ENCODE measurements at places on chromosomes 2 and 18.

DNA sequence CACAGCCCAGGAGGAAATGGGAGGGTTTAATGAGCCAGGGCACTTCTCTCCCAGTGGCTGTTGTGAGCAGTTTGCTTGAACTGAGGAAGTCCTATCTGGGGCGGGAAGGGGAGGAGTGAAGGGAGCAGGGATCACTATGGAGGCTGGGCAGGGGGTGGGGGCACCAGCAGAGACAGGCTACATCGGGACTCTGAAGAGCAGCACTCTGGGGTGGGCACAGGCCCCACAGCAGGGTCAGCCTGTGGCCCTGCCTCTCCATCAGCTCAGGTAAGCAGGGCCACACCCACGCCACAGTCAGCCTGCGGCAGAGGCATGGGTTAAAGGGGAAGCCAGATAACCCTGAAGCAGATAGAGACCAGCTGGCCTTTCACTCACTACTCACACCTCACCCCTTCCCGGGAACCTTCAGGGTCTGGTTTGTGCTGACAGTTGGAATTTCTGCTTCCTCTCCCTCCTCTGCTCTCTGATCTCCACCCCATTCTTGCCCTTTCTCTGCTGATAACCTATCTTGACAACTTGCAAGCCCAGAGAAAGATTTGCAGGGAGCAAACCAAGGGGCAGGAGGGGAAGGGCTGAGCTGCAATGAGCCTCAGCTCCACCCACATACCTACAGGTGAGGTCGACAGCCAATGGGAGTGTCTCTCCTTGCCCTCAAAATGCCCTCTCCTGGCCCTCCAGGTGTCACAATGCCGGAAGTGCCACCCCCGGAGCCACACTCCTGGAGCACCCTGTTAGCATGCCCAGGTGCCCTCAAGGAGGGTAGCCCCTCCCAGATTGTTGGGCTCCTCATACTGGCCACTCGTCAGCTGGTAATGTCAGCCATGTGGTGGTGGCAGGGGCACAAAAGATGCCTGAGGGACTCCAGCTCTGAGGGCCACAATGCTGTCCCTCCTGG is 3.7 kb downstream of the SIGLEC15 start:
- DNase-seq: no peak

DNA sequence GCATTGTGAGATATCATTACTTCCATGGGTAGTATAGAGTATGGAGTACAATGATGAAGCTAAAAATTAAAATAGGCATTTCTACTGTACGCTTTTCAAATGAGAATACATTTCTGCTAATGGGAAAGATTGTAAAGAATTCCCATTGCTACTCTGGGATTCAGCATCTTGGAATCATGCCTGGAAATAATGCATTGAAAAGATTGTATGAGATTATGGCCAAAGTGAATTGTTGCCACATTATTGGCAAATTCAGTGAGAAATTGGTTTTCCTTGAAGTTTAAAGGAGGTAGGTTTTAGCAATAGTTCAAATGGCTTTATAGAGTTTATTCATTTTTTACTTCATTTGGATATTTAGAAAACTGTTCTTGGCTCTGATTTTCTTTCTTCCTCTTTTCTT is 157.9 kb downstream of the GULP1 start:
- DNase-seq: no peak

DNA sequence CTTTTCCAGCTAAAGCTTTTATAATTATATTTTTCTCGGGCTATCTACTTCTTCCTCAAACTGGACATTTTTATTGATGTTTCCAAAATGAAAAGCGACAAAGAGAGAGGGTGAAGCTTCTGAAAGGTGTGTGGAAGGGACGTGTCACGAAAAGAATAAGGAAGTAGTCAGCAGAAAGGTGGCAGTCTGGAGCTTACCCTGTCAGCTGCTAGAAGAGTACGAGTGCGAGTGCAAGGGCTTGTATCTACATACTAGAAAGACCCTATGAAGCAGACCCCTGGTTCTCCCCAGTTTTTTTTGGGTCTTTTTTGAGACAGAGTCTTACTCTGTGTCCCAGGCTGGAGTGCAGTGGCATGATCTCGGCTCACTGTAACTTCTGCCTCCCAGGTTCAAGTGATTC is 14.6 kb downstream of the FHL2 start:
- DNase-seq: no peak

DNA sequence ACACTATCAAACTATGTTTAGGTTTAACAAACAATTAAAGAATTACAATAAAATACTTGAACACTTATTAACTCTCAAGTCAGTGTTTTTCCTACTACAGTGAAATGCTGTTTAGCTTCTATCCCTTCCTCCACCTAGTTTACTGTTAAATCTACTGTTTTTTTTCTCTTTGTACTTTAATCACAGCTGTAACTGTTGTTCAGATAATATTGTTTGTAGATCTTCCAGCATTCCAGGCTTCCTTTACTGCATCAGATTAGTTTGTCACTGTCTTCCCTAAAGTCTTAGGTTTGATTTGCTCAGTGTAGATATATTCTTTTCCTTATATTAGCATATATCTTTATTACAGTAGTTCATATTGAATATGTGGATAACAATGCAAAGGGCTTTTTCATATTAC is 22.5 kb downstream of the BIRC6 start:
- DNase-seq: no peak

All from T-cell (primary cell).